SW 1271 (cell line): ENCODE measurements at places on chromosomes 2 and 18.
A peak's percentile ranks its signal among the peaks of the same experiment; 100 is the strongest.

GRCh38 chr18:28177828-28178635 is 1.1 kb upstream of the CDH2 start:
- peak; percentile 42 for DNase-seq

- no peak for DNase-seq
These were observed at the start of gene POMC for GRCh38 chr2:25168256-25169072. Gene POMC, minus strand, starts transcription at chr2:25168580. Its CDS starts 3,808 bp downstream, at chr2:25164772.

GRCh38 chr2:133952420-133952819 is 301.5 kb upstream of the MGAT5 start:
- no peak for DNase-seq

- DNase-seq, result no peak
These were observed 439.5 kb downstream of the ZNF516 start for GRCh38 chr18:76055578-76055977.

- DNase-seq, result no peak
These were observed 148.4 kb downstream of the CSRNP3 start for GRCh38 chr2:165617741-165618481.

DNA sequence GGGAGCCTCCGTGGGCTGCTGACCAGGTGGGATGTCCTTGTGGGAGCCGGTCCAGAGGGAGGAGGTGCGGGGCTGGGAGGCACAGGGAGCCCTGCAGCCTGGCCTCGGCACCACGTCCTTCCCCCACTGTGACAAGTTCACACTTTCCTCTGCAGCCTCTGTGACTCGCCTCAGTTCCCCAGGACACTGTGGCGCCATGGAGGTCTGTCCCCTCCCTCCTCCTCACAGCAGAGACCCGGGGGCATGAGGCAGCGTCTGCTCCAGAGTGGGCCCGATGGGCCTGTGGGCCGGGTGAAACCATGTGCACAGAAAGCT is 27.3 kb upstream of the KCNG2 start:
- no peak for DNase-seq

- DNase-seq, result peak; percentile 81
These were observed at the start of gene OSBPL1A for GRCh38 chr18:24397694-24398368. Gene OSBPL1A, minus strand, starts transcription at chr18:24397824. Its CDS starts 20,291 bp downstream, at chr18:24377533.

- DNase-seq, result no peak
These were observed 5.8 kb upstream of the FIGLA start for GRCh38 chr2:70796262-70796661.

GRCh38 chr2:180990337-180990736 is 9.9 kb downstream of the UBE2E3 start:
- no peak for DNase-seq

DNA sequence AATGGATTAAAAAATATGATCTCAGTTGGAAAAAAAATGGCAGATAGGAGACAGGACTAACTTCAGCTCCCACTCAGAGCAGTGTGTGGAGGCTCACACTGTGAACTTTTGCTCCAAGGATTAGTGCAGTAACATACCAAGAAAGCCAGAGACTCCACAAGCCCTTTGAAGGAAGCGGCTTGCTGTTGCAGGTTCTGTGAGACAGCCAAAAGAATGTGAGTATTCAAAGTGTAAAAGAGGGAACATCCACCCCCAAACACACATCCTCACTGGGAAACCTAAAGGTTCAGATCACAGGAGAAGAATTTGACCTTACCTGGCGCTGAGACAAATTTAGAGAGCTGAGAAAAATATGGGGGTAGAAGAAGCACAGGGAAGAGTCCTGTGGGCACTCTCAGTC is 77.5 kb downstream of the FAM171B start:
- DNase-seq, result no peak

DNA sequence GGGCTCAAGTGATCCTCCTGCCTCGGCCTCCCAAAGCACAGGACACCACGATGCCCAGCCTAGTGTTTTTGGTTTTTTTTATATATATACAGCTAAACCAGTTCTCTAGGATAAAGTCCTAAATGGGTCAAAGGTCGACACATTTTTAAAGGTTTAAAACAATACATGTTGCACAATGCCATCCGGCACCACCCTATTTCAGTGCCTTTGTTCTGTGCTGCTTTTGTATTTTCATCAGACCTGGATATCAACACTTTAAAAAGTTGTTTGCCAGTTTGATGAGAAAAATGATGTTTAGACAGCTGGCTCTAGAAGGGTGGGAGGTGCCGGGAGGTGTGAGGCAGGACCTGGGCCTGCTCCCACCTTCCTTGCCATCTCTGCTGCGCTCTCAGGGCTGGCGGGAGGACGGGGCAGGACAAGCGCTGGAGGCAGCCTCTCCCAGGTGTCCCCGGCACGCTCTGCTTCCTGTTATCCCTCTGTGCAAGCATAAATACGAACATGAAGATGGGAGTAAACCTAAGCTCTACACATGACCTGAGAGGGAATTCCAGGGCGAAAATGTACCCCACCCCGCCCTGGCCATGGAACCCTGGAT is 103.7 kb downstream of the HS6ST1 start:
- no peak for DNase-seq

DNA sequence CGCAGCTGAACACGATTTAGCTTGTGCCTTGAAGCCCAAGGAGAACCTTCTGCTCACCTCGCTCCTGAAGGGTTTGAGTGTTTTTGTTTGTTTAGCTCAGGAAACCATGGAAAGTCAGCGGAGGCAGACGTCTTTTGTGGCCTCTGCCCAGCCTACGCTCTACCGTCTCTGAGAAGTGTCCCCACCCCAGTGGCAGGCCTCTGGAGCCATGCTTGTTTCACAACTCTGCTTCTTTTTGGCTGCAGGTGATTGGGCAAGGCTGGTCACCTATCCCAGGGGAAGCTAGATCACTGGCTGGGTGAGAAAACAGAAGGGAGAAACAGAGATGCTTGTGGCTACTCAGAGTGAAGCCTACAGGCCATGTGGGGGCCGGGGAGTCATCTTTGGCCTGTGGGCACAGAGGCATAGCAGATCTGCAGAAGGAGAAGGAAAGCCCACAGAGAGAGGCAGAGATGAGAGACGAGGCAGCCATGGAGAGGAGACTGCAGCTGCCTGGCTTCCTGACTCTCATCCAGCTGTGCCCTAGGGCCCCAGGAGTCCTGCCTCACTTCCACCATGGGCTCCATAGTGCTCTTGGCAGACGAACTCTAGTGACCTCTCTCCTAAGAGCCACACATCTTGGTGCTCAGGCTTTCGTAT is 50.1 kb downstream of the CIB4 start:
- DNase-seq, result no peak

GRCh38 chr2:209146682-209147320 is 277.0 kb upstream of the MAP2 start:
- DNase-seq, result no peak

DNA sequence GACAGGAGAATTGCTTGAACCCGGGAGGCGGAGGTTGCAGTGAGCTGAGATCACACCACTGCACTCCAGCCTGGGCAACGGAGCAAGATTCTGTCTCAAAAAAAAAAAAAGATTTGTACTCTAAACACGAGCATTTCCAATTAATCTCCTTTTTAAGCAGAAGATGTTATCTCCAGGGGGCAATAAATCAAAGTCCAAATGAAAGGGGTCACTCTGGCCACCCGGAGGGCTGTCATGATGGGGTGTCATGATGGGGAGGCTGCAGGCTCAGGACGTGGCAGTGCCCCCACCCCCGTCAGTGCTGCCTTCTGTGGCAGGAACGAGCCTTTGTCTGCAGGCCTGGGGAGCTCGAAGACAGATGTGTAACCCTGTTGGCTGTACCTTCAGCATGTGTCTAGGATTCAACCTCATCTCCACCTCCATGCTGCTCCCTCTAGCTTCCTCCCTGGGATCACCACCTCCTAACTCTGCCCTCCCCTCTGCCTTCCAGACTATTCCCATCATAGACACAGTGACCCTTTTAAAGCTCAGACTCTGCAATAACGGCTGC is 76.9 kb upstream of the YWHAQ start:
- DNase-seq, result no peak

GRCh38 chr2:136134126-136134525 is 16.2 kb upstream of the CXCR4 start:
- no peak for DNase-seq

DNA sequence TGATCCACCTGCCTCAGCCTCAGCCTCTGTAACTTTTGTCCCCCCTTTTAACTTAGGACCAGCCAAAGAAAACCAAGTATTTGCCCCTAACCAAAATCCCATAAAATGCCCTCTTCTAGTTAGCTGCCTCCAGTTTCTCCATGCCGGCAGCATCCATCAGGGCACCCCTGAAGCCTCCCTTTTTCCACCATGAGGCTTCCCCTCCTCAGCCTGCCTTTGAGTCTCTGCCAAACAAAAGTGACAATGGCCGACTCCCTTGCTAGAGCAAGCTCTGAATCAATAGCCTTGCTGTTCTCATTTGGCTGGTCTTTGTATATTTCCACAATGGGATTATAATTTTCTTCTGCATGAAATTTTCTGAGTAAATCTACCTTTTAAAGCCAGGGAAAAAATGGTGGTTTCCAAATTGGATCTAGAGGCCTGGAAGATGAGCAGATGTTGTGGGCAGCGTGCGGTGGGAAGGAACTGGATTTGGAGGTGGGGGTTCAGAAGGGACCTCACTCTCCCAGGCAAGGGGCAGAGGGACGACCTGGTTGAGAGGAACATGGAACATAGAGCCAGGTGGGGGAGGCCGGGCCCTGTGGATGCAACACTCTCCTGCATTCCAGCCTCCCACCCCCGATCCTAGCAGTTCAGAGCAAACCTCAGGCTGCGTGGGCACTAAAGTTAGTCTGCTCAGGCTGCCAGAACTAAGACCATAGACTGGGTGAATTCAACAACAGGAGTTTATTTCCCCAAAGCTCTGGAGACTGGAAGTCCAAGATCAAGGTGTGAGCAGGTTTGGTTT is 80.6 kb downstream of the HS6ST1 start:
- DNase-seq, result no peak

DNA sequence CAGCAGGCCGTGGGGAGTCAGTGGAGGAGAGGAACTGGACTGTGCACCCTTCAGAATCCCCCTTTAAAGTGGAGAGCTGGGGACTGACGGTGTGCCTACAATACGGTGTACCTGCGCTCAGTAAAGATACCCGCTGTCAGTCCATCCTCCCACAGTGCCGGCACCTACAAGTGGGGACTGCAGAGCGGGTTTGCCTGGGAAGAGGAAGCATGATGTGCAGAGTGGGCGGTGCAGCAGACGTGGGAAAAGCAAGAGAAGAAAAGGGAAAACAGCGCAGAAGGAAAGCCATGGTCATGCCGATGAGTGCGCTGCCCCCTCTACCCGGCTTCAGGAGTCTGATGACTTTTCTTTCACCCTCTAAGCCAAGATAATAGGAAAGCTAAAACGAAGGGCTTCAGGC is 148.0 kb downstream of the TPO start:
- no peak for DNase-seq

- no peak for DNase-seq
These were observed 58.2 kb upstream of the ST6GAL2 start for GRCh38 chr2:106944215-106944614.

DNA sequence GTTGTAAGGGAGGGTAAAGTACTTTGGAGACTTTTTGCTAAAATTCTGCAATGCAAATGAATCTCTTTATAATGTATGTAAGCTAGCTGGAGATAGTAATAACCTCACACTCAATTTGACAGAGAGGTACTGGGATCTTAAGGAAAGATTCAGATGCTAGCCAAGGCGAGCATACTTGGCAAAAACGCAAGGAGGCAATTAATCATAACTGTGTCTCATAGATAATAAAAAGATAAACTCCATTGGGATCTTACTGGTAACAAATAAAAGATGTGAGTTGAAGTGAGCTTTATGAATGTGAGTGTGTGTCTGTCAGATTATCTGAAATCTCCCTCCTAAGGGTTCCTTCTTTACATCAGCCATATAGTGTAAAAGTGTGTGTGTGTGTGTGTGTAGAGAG is 533.0 kb downstream of the TMX3 start:
- DNase-seq, result no peak

DNA sequence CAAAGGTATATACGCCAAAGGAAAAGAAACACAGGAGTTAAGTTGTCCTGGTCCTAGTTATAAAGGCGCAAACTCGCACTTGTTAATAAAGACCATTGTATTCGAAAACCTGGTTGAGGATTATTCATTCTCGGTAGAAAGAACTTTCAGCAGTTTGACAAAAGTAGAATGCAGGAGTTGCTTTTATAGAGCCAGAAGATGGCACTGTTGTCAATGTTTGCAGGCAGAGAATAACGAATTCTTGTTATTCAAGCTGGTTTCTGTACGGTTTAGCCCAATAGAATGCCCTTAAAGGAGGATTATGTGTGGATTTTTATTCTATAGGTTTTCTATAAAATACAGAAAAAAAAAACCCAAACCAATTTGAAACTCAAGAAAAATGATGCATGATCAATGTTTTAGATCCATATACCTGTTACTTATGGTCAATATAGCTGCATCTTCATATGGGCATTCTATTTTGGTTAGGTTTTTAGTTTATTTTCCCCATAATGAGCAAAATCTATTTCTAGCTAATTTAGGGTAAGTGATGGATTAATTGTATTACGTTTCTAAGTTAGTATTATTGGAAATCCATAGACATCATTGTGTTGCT is 510.3 kb downstream of the PLCL1 start:
- peak; percentile 22 for DNase-seq

- no peak for DNase-seq
These were observed 37.8 kb downstream of the RIT2 start for GRCh38 chr18:43077510-43078308.

DNA sequence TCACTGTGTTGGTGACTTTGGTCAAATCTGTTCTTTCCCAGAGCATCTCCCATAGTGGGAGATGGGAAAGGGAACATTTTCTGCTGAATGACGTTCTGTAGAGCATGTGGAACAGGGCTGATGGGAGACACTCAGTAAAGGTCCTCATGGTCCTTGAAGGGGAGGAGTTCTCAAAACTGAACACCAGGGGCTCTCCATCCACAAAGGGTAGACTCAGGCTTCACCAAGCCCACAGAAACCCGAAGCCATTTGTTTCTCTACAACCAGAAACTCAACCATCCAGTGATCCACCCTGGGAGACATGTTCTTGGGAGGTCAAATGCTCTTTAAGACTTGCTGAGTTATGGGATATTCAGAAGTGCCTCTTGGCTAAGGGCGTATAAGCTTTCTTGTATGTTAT is 131.8 kb downstream of the ACOXL start:
- no peak for DNase-seq

DNA sequence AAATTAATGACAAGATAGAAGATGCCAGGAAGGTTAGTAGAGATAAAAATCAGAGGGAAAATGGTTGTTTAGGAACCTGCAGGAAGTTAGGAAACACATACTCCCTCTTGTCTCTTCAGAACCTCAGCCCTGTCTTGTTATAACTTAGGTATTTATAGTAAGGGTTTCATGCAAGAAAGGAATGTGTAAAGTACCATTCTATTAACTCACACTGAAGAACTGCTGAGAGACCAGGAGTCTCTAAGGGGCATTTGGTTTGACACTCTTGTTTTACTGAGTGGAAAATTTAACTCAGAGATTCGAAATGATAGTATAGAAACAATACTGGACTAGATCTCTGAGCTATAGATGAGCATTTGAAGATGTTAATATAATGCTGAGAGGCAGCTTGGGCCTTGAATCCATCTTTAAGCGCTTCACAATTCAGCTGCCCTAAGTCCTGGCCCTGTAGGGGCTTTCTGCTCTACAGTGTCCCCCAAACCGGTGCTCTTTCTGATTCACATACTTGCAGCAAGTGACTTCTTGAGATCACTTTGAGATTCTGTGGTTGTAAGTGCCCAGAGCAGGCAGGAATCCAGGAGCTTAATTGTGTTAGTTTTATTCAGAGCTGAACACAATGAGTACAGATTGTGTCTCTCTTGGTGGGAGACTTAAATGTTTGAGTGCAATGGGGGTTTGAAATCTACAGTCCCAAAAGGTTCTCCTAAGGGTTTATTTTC is 235.0 kb upstream of the RGPD4 start:
- no peak for DNase-seq
